ENCODE measurements at places on chromosomes 16 and 17.

DNA sequence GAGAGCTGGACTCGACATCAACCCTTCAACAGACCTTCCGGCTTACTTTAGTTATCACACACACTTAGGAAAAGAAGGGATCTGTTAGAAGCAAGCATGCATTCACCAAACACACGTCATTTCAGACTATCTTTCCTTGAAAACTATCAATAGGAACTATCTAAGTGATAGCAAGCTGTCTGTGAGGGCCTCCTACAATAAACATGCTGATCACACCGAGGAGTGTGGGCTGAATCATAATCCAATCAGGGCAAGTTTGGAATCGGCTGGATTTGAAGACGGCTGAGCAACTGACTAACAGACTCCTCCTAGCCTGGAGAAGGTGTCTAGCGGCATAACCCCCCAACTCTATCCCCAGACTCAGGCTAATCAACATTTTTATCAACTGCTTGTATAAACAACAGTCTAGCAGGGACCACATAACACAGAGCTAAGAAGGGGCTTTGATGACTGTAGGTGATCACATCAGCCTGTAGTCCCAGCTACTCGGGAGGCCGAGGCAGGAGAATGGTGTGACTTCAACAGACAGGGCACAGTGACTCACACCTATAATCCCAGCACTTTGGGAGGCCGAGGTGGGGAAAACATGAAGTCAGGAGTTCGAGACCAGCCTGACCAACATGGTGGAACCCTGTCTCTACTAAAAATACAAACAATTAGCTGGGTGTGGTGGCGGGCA, 14.1 kb downstream of the NXN start:
- DNase-seq, result no peak

DNA sequence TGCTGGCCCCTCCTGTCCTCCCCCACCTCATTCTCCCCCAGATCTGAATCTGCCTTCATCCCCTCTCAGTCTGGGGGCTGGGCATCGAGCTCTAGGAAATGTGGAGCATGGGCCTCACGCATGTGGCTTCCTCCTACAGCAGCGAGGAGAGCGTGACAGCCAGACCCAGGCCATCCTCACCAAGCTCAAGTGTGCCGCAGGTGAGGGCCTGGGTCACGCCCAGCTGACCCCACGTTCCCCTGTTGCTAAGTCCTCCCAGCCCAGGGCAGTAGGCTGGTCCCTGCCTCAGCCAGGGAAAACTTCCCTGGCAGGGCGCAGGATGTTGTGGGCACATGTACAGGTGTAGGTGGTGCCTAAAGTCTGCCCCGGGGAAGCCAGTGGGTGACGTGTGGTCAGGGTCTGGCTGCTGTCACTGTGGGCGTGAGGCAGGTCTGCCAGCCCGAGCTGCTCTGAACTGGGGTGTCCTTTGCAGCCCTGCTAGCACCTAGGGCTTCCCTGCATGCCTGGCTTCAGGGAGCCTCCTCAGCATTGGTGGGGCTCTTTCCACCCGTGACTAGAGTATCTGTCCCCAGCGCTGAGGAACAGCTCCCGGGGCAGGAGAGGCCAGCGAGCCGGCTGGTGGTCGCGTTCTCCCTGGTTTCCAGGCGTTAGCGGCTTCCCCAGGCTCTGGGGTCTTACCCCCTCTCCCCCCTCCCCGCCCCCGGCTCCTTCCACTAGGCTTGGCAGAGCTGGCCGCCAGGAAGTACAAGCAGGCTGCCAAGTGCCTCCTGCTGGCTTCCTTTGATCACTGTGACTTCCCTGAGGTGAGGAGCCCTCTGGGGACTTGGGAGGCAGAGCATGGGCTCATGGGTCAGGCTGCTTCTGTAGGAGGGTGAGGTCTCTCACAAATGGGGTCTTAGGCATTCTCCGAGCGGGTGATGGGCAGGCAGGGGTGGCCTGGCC, 3.6 kb downstream of the GPS1 start:
- no peak for DNase-seq

DNA sequence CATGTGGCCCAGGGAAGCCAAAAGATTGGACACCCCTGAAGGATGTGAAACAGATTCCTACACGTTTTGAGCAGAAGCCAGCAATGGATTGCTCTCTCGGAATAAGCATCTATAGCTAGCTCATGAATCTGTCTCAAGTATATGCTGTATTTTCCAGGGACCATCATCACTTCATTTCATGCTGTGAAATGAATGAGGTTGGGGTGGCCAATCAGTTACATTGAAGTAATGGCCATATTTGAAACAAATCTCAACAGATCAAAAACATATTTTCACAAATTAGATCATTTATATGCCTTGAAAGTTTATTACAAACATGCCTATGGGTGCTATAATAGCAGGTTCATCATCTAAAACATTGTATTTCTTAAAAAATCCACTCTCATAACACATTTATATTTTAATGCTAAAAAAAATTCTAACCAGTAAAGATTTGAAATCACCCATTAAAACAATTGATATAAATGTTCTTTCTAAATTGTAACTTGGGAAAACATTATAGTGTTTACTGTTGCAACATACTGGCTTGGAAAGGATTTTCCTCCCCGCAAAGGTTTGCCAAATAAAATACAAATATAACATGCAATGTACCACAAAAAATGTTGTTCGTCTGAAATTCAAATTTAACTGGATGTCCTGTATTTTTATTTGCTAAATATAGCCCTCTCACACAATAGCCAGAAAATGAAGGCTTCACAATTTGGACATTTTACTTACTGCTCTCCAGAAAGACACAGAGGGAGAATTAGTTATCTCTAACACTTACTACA, 743.6 kb downstream of the KCNJ2 start:
- no peak for DNase-seq

DNA sequence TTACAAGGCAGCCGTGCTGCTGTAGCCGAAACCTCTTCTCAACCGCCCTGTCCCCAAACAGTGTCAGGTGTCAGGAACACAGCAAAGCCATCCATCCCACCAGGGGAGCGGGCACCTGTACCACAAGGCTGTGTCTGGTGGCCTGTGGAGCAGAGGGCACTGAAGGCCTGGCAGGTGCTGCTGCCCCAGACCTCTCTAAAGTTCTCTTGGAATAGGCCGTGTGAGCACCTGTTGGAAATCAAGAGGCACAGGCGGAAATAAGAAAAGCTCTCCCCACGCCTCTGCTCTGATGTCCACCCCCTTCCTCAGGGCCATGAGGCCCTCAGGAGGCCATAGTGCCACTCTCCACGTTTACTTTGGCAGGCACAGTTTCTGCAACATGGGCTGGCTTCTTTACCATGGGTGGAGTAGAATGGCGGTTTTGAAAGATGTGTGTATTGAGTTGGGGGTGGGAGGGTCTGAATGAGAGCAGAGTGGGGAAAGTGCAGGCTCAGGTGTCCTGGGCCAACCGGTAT, 99.9 kb upstream of the ZNF750 start:
- no peak for DNase-seq

DNA sequence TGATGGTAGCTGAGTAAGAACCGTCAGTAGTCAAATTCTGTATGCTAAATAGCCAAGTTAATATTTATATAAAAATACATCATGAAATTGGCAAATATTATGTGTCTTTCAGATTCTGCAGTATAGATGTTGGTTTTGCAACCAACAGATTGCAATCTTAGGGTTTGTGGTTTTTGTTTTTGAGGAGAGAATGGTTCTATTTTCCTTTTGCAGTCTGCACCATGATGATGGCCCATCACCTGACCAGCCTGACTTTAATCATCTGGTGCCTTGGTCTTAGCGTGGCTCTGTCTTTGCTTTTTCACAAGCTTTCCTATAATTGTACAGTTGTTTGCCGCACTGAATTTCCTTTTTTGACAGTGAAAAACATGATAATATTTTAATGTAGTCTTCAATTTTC, 50.7 kb downstream of the NUP93 start:
- no peak for DNase-seq

GRCh38 chr17:15891318-15891717, 53.6 kb upstream of the ADORA2B start:
- no peak for DNase-seq

GRCh38 chr16:74183601-74184360, 112.8 kb upstream of the PSMD7 start:
- no peak for DNase-seq

DNA sequence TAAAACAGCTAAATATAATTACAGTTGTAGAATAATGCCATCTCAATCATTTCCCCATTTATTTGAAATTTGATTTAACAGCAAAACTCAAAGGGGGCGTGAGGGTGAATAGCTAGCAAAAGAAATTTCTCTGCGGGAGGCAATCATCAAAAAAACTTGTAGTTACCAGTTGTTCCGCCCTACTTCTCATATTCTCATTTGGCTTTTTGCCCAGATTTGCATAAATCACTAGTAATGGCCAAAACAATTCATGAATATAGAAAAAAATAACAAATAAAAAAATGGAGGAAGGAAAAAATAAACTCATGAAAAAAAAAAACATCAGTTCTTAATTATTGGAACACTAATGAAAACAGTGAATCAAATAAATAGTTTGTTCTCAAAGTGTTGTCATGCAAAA, 722.6 kb upstream of the KIF2B start:
- no peak for DNase-seq

DNA sequence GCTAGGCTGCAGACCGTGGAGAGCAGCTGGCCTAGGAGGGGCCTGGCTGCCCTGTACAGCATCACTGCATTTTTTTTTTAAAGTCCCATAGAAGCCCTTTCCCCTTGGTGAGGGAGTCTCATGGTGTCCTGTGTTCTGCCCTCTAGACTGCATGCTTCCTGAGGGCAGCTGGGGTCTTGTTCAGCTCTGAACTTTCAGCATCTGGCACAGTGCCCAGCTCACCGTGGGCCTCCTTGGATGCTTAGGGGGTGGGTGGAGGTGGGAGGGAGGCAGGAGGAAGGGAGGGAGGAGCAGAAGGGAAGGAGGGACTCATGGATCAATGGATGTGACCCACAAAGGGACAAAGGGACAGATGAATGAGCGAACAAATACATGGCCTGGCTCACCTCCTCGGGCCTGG, 63.4 kb upstream of the TMEM97 start:
- no peak for DNase-seq

DNA sequence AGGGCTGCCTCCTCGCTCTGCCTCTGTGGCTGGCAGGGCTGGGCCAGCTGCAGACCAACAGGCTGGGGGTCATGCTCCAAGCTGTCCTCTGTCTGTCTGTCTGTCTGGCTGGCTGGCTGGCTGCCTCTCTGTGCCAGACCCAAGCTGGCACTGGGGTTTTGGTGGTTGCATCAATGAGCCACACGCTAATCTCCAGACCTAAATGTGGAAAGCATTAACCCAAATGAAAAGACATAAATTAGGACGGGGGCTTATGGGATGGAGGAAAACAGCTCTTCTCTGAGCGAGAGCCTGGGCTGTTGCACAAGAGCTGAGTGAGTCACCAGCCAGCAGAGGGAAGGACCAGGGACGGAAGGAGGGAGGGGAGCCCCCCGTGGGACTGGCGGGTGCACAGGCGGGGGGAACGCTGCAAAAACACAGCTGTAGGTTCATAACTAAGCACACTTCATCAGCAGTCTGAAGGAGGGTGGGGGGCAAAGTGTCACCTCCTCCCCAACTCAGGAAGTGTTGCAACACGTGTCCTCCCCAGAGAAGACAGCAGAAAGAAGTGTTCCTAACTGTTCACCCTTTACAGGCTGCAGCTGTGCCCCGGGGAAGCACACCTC, 83.4 kb downstream of the GAS7 start:
- no peak for DNase-seq

- DNase-seq, result no peak
Measured at GRCh38 chr17:39222866-39223834, 2.6 kb downstream of the STAC2 start.

DNA sequence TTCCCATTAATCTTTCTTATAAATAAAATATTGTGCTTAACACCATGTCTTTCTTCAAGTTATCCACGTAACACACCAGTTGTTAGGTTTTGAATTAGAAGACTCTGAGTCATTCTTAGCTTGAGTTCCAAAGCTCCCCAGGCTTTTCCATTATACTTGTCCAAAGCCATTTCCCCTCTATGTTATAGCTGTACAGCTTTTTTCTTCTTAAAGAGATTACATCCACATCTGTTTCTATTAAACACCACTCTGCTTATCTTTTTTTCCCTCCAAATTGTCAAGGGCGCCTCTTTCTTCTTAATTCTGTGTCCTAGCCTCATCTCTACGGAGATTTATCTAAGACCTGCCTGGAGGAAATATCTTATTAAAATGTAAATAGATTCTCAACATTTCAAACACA, 139.4 kb upstream of the CPHXL start:
- DNase-seq, result no peak

DNA sequence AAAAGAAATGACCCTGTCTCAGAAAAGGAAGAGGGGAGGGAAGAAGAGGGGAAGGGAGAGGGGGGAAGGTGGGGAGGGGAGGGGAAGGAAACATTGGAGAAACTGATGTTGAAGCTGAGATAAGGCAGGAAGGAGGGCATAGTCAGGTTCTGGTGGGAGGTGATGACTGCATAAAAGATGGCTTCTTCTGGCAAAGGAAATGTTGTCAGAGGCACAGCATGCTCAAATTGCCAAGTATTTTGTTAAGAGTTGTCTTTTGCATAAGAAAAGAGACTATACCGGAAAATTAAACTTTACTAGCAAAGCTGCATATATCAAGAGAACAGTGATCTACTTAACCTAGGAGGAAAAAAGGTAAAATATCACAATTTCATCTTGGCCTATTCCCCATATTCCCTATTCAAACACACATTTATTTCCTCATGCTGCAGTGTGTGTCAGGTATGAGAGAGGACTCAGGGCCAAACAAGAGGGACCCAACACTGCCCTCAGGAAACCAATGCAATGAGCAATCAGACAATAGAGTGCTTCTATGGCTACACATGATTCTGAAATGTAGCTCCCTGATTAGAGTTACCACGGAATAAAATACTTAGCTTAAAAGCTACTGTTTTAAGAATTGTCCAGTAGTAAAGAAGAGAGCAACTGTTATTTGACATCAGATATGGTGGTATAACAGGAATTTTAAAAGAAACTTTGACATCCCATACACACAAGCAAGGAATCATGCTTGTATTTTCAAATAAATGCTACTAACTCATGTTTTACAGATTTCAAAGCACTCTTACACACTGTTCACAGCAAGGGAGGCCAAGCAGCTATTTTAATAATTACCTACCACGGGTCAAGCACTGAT, 80.9 kb downstream of the PARN start:
- DNase-seq, result no peak

DNA sequence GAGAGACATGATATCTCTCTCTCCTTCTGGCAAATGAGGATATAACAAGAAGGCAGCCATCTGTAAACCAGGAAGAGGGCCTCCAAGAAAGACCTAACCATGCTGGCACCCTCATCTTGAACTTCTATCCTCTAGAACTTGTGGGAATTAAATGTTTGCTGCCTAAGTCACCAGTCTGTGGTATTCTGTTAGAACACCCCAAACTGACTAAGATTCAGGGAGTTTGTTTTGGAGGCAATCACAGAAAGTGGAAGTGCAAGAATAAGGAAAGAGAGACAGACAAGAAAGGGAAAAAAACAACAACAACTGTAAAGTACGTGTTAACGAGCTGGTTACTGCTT, 114.5 kb upstream of the GOT2 start:
- no peak for DNase-seq

GRCh38 chr16:27427538-27427937, 25.6 kb downstream of the IL21R start:
- no peak for DNase-seq

- no peak for DNase-seq
Measured at GRCh38 chr16:84600343-84601229, 17.3 kb downstream of the COTL1 start.
